Omental fat pad (tissue), 4 donors: ENCODE measurements at places on chromosomes 6 and 20. TPM values are rescaled to one million over a fixed set of nuclear protein-coding genes. Genes with fewer than 3 reads are reported as not detected.

Gene GJA10
- total RNA-seq = not detected

Gene CPNE5
- total RNA-seq = 0.47 TPM

Gene APMAP
- total RNA-seq = 161 TPM

Gene TUBB2B
- total RNA-seq = 8.9 TPM

Gene EFCAB8
- total RNA-seq = not detected

Gene TP53TG5
- not detected for total RNA-seq
